Amygdala (tissue), 56 donors: ENCODE measurements at places on chromosomes 7 and 10.

GRCh38 chr10:23980094-23980493 is 228.8 kb upstream of the KIAA1217 start:
- no peak for DNase-seq

DNA sequence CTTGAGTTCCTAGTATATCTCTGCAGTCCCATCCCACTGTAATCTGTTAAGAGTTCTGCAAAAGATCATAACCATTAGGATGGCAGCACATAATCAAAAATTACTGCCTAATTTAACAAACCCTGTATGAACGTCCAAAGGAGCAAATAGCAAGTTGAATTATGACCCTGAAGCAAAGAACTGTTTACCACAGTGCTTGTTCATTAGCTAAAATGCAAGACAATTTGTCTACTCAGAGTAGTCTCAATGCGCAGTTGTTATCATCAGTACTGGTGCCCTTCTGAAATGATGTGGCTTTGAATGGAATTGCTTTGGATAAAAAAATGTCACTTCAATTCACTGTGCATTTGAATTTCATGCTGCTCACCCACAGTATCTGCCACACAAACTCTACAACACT is 817.0 kb downstream of the SORCS1 start:
- DNase-seq = no peak

DNA sequence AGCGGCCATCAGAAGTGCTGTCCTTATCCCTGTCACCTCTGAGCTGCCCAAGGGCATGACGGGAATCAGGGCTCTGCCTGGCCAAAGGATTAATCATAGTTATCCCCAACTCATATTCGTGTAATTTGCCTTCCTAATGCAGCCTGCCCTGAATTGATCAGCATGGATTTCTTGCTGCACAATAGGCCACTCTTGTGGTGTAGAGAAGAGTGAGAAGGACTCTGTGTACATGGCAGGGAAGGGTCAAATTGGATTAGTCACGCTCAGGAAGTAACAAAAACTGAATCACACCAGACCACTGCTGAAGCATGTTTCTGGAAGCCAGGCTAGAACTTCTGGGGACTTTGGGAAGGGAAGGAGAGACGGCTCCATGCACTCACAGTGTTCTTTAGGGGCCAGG is 227.0 kb downstream of the BUB3 start:
- DNase-seq = no peak

GRCh38 chr7:104980440-104980839 is 33.6 kb upstream of the KMT2E start:
- no peak for DNase-seq

DNA sequence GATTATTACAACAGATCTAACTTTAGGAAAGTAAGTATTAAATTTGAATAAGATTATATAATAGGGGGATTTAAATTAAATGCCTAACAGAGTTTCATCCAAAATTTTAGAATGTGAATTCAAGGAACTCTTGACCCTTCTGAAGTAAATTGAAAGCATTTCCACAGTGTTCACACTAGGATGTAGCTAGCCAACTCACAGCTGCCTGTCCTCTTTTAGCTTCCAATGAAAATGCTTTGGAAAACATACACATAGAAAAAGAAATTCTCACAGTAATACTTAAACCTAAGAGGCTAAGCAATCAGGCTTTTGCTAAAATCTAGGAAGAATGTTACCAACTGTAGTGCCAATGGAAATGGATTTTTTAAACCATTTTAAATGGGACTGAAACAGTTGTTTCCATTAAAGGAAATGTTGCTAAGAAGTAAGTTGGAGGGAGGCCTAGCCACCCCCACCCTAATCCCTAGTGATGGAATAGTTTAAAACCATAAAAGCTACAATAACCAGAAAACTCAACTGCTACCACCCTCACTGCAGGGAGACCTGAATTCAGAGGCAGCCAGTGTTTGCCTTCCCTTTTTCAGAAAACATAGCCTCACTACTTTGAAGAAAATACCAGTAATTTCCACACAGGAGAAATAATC is 58.3 kb downstream of the REEP3 start:
- DNase-seq = no peak

GRCh38 chr7:96300986-96301385 is 20.9 kb downstream of the SLC25A13 start:
- DNase-seq = no peak

DNA sequence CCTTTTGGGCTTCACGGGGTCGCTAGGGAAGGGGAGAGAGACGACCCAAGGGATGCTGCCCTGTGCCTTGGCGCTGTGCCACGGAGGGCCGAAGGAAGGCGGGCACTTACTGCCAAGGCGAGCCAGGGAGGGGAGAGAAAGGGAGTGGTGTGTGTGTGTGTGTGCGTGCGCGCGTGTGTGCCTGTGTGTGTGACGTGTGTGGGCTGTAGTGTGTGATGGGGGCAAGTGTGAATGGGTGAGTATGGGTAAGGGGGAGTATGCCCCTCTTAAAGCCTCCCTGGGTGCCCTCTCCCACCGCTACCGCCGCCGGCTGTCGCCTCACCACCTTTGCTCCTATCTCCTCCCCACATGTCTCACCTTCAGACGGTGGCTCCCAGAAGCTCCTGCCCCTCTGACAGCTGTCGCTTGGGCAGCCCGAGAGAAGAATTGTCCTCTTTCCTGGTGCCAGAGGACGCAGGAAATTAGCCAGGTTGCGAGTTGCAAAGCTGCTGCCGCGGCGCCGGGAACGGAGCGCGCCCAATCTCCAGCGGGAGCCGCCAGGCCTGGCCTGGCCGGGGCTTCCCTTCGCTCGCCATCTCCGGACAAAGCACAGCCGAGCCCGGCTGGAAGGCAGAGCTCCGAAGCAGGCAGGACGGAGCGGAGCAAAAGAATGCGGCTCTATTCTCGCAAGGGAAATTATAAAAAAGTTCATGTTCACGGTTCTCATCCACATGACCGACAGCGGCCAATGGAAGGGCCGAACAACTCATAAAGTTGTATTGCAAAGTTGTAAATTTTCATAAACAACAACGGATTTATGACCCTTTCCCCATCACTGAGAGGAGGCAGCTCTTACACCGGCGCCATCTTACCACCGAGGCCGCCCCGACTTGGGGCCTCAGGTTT is at the start of gene HOXA3:
Gene HOXA3 (minus strand): TSS at position 653 of the 885 bp plus-strand sequence. CDS start 41,943 bp downstream, outside the sequence.
- no peak for DNase-seq

- DNase-seq = no peak
Observed at GRCh38 chr10:58281092-58281752, 12.3 kb downstream of the CISD1 start.

- no peak for DNase-seq
Observed at GRCh38 chr10:112767156-112767555, 182.9 kb upstream of the TCF7L2 start.

GRCh38 chr7:30281791-30282190 is 2.6 kb upstream of the ZNRF2 start:
- DNase-seq = no peak

DNA sequence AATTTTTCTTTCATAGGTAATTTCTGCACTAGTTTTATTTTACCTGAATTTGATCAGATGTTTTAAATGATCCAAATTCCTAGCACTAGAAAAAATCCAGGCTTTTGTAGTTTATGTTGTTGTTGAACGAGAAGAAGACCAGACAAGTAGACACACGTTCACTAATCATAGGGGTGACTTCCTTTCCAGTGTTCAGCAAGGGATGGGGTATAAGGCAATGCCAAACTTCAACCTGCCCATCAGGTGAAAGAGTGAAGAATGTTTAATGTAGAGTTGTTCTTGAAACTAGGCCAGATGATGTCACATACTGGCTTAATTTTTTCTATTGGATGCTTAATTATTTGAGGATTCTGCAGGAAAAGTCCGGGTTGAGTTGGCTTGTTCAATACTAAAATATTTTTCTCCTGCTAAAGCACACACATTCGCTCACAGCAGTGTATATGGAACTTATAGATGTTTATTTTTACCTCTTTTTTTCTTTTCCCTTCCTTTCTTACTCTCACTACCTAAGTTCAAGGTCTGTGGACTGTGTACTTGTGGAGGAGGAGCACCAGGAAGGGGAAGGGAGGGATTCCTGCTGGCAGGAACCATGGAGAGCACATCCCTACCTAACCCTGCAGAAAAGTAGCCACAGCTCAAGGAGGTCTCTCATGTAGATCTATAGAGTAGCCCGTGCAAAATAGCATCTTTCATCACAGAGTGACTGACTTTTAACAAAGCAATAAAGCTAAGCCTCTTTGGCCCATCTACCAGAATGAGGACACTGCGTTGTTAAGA is 23.1 kb upstream of the AKR1E2 start:
- DNase-seq = no peak

DNA sequence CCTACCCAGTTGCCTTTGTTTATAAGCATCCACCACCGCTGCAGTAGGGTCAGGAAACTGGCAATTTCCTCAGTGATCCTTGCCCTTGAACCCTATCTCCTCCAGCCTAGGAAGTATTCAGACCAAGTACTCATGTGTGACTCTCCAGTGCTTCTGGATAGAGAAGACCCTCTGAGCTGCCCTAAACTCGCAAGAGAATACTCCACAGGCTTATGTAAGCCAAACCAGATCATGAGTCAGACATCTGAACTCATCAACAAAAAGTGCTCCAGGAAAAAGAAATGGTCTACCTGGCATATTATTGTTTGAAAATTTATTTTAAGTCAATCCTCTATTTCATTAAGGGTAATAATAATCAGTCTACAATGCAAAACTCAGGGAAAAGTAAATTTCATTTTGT is 101.3 kb downstream of the KAT6B start:
- no peak for DNase-seq

DNA sequence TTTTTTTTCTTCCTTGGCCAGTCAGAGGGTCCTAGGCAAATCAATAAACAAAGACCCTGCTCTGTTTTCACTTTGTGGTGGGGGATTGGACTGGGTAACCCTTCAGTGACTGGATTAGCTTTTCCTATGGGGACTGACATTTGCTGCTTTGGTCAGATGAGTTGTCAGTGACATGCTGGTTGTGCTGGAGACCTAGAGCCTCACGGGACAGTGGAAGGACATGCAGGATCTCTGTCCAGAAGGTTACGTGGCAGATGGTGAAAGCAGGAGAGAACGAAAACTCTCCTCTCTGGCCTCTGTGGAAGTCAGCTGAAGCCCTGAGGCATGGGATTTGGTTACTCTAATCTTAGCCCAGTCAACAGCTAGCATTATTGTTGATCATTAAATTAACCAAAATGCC is 90.0 kb upstream of the BMPER start:
- no peak for DNase-seq

- DNase-seq = no peak
Observed at GRCh38 chr7:158449942-158450341, 137.7 kb downstream of the PTPRN2 start.

DNA sequence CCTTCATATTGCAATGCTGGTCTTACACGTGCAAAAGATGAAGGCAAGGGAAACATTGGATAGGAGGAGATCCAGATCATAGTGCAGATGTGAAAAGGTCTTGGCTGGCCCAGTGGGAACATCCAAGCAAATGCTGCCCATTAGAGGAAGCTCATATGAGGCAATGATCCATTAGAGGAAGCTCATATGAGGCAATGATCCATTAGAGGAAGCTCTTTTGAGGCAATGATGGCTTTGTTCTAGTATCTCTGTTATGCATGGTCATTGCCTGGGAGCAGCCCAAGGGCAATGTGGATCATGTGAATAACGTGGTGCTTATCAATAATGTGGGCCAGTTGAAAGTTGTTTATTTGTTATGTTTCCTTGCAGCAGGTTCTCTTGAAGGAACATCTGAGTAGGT is 37.8 kb downstream of the STEAP4 start:
- DNase-seq = no peak

- DNase-seq = no peak
Observed at GRCh38 chr7:30745261-30745941, 6.5 kb upstream of the INMT start.

GRCh38 chr10:72009425-72010081 is 45.4 kb downstream of the CHST3 start:
- DNase-seq = peak; percentile 64

DNA sequence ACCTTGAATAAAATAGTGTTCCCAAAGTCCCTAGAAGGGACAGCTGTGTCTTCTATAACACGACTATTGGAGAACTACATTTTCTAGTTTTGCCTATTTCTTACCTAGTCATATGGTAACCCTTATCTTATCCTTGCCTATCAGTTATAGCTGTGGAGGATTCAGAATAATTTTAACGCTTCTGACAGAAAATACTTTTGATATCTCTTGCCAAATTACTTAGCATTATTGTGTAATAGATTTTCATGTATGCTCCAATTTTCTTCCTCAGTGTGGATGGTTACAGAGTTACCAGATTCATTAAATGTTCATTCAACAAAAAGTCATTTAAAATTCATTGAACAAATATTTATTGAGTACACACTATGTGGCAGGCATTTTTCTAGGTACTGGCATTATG is 34.6 kb upstream of the LSM8 start:
- DNase-seq = no peak

GRCh38 chr10:126776168-126776567 is 105.7 kb upstream of the C10orf90 start:
- no peak for DNase-seq

- no peak for DNase-seq
Observed at GRCh38 chr7:50317221-50317678, 12.7 kb downstream of the IKZF1 start.

GRCh38 chr7:98293265-98293664 is 11.8 kb downstream of the BRI3 start:
- DNase-seq = no peak

GRCh38 chr10:125629758-125630376 is 53.1 kb downstream of the TEX36 start:
- no peak for DNase-seq

DNA sequence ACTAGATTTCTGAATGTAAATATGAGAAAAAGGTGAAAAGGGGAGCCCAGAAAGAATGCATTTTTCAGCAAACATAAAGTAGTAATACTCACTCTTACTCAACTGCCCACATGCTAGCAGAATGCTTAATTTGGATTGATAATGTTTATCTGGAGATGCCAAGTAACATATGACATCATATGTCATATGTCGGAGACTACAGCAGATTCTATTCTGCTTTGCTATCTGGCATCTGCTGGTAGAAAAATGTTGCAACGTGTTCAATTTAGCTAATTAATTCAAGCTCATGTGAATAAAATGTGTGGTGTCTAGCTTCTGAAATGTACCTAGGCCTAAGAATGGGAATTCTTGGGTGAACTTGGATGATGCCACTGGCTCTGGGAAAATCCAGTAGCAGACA is 4.5 kb downstream of the BBIP1 start:
- no peak for DNase-seq

DNA sequence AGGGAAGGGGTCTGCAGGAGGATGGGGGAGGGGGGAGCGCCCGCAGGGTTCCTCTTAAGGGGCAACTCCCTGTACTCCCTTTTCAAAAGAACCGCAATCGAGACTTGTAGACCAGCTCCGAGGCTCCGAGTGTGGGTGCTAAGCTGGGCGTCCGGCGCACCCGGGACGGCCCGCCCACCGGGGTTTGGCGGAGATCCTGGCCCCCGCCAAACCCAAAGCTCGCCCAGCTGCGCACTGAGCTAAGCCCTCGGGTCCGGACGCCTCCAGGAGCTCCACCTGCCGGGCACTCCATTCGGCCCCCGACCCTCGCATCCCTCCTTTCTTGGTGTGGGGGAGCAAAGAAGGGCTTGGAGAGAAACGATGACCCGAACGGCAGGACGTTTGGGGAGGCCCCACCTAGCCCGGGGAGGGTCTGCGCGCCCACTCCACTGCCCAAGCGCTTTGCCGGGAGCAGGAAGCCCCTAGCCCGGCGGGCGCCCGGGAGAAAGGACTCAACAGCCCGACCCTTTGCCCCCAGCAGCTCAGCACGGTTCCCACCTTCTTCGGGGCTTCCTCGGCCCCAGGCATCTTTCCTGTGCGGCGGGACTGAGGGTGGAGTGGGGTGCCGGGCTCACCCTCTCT is 651 bp downstream of the AFAP1L2 start:
- no peak for DNase-seq
